ENCODE measurements at places on chromosomes 4 and X. TPM values are rescaled to one million over a fixed set of nuclear protein-coding genes. Genes with fewer than 3 reads are reported as not detected.

TCP11X2 gene
- total RNA-seq = not detected

GLRA3 gene
- total RNA-seq = not detected

GRID2 gene
- total RNA-seq = 1.6 TPM

TCP11X1 gene
- total RNA-seq = not detected

ZAR1 gene
- total RNA-seq = not detected

F8A2 gene
- total RNA-seq = not detected

OPRPN gene
- total RNA-seq = not detected

GLOD5 gene
- not detected for total RNA-seq

PF4V1 gene
- total RNA-seq = not detected

TMEM255A gene
- 3.1 TPM for total RNA-seq

RAB41 gene
- not detected for total RNA-seq

ERVMER34-1 gene
- total RNA-seq = 0.52 TPM

POF1B gene
- under 0.01 TPM for total RNA-seq

USP17L26 gene
- not detected for total RNA-seq
